ENCODE measurements at places on chromosomes 7 and 10.

GRCh38 chr10:33125522-33126517 is 167.8 kb upstream of the ITGB1 start:
- no peak for DNase-seq

GRCh38 chr7:108252177-108252576 is 122.0 kb upstream of the LAMB4 start:
- DNase-seq, result no peak

GRCh38 chr7:151769188-151769821 is 107.6 kb downstream of the PRKAG2 start:
- no peak for DNase-seq

DNA sequence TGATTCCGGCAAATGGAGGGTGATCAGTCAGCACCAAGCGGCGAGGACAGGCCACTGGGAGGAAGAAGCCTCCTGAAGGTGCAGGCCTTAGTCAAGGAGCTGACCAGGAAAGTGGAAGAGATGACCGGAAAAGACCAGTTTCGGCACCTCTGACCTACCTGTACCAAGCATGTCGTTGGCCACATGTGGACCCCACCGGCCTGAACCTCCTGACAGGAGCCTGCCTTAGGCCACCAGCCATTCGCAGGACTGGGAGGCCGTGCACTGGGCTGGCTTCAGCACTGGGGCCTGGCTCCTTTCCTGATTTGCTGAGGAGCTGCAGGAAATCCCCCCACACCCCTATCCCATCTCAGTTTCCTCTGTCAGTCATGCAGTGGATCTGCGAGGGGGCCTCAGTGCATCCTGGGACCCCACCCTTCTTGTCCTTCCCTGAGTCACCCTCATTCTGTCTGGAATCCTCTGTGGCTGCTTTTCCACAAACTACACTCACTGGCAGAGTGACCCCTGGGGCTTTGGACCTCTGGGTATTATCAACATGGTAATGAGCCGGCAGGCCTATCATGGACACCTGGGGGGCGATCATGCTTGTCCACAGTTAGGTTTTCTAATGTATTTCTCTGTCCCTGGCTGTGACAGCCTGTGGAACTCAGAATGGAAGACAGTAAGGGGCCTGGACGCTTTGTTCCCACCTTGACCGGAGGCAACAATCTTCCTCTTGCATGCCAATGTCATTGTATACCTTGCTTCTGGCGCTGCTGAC is 33.0 kb downstream of the RAMP3 start:
- no peak for DNase-seq

- DNase-seq, result no peak
Observed at GRCh38 chr10:60604342-60604741, 173.9 kb upstream of the CDK1 start.

GRCh38 chr7:69104023-69104422 is 494.3 kb upstream of the AUTS2 start:
- DNase-seq, result no peak

- no peak for DNase-seq
Observed at GRCh38 chr10:98088186-98088971, 46.1 kb upstream of the R3HCC1L start.

GRCh38 chr7:116809636-116810266 is 52.6 kb upstream of the CAPZA2 start:
- DNase-seq, result peak; percentile 51

DNA sequence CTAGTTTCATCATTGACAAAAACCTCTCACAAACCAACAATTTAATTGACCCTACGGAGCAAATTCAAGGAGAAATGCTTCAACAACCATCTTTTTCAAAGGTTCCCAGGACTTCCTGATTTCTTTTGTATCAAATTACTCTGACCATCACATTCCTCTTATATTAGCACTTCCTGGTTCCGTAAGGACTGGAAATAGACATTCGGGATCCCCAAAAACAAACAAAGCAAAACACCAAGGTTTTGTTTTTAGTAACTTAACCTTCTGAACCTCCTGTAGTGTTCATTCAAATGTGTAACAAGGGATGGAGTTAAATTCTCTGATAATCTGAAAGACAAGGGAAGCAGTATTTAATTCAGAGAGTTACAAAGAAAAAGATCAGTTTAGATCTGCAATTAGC is 387.6 kb upstream of the NRP1 start:
- no peak for DNase-seq

- no peak for DNase-seq
Observed at GRCh38 chr10:131049016-131049415, 262.5 kb downstream of the TCERG1L start.

DNA sequence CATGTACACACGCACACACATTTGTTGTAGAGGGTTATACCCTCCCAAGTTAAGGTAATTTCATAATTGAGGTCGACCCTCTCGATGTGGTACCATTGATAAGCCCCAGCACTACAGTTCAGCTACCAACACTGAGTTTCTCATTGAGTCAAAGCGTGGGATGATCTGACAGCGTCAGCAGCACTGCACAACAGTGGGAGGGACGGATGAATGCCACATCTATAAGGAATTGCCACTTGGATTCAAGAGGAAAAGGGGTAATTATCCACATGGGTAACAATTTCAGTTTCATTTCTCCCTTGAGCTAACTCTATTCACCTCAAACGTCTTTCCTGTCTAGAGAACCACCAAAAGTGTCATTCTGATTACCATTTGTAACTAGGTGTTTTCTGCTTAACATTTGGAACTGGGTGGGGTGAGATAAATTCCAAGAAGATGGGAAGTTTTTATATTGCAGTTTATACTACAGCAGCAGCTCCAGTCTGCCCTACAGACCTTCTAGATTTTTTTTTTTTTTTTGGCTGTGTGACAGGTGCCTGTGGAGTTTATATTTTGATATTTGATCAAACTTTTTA is 342.9 kb downstream of the AUTS2 start:
- DNase-seq, result no peak

GRCh38 chr10:3033925-3034324 is 33.4 kb upstream of the PFKP start:
- no peak for DNase-seq

DNA sequence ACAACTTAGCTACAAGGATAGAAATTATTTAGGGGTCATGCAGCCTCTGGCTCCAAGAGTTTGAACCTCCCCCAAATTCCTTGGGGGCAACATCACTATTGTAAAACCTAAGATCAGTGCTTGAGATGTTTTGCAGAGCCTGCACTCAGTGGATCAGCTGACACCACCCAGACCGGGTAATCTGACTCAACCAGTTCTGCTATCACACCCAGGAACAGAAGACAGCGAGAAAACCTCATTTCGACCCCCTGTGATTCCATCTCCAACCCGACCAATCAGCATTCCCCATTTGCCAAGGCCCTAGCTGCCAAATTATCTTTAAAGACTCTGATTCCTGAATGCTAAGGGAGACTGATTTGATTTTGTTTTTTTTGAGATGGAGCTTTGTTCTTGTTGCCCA is 5.2 kb downstream of the TACR2 start:
- no peak for DNase-seq

- no peak for DNase-seq
Observed at GRCh38 chr10:35335133-35336083, 901 bp upstream of the CCNY start.

DNA sequence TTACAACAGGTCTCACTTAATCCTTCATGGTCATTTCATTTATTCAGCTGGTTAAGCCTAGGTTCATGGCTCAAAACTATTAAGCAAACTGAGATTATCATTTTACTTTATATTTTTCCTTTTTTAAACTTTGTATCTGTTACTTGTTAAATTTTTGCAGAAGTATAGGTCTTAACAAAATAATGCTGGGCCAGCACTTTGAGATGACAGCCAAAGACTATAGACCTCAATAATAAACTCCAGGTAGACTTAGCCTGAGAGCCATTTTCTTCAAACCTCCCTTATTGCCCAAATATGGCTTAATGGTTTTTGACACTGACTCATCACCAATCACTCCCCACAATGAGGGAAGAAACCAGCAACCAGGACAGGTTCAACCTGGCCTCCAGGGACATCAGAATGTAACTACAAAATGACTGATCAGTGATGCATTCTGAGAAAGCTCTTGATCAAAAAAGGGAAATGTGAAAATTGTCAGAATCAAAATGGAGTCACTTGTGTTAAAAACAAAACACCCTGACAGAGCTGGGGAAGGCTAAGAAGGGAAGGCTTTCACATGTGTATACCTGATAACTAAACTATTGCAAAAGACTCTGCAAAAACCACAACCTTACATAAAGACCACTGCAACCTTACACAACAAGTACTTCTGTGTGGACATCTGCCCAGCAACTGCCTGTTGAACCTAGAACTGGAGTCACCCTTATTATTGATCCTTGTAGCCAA is 2.1 kb upstream of the CCDC126 start:
- no peak for DNase-seq

DNA sequence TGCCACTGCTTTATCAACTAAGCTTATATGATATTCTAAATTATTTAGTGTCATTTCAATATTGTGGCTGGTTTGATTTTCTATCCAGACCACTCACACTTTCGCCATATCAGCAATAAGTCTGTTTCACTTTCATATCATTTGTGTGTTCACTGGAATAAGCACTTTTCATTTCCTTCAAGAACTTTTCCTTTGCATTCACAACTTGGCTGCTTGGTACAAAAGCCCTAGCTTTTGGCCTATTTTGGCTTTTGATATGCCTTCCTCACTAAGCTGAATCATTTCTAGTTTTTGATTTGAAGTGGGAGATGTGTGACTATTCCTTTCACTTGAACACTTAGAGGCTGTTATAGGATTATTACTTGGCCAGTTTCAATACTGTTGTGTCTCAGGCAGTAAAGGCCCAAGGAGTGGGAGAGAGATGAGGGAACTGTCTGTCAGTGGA is 120.9 kb upstream of the NAMPT start:
- no peak for DNase-seq

DNA sequence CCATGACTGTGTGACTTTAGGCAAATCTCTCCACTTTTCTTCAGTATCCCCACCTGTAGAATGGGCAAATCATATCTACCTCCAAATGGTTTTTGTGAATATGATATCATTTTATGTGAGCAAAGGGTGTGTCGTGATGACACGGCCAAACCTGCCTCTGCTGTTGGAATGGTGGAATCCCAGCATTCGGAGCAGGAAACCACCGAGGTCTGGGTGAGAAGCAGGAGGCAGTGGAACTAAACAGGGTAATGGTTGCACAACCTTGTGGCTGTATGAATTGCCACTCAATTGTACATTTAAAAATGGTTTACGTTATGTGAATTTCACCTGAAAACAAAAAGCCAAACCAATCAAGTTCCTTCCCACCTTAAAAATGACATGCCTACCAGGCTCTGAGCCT is 131.4 kb upstream of the ZMIZ1 start:
- no peak for DNase-seq

- peak; percentile 13 for DNase-seq
Observed at GRCh38 chr7:116499168-116500077, at the start of gene CAV2. CAV2 (plus strand) TSS chr7:116499738; CDS start chr7:116499782, 44 bp downstream.

- no peak for DNase-seq
Observed at GRCh38 chr10:14550471-14550981, 219.8 kb upstream of the FRMD4A start.

DNA sequence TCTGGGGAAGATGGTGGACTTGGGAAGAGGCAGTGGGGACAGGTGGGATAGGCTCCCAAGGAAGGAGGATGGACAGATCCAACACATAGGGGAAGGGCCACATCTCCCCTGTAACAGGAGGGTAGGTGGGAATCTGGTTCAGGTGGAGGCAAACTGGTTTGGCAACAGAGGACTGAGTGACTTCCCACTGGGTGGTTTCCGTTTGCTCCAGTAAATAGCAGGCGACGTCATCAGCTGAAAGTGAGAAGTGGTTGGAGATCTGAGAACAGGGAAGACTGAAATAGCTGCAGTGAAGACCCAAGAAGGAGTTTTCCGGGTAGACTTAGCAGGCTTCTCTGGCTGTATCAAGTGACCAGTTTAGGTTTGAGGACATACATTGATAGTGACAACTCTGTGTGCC is 504.4 kb downstream of the GALNT17 start:
- DNase-seq, result no peak

DNA sequence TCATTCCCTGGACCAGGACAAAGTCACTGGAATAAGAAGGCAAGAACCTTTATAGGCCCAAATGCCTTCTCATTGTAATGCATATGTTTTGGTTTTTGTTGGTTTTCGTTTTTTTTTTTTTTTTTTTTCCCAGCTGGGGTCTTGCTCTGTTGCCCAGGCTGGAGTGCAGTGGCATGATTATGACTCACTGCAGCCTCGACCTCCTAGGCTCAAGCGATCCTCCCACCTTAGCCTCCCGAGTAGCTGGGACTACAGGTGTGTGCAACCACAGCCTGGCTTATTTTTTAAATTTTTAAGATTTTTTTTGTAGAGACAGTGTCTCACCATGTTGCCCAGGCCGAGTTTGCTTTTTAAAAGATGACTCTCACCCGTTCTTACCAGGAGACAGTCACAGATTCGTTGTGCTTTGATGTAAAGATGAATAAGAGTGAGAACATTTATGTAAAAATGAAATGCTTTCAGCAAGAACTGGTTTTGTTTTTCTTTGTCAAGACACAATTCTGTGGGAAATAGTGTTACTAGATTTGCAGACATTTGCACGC is 7.6 kb downstream of the IQCE start:
- DNase-seq, result no peak

DNA sequence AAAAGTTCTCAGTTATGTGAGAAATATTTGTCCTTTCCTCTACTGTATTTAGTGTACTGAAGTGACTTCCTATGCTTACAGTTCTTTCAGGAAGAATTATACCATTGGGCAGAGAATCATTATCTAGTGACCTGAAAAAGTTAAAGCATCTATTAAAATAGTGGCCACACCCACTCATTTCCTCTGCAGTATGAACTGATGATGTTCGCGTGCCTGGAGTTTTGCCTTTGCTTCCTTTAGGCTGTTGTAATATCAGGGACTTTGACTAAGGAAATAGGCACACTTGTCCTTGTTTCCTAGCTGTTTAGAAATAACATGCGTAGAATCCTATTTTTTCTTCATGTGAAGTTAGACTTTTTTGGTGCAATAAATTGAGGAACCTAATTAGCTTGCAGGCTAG is 100.7 kb downstream of the ZMYND11 start:
- DNase-seq, result no peak

DNA sequence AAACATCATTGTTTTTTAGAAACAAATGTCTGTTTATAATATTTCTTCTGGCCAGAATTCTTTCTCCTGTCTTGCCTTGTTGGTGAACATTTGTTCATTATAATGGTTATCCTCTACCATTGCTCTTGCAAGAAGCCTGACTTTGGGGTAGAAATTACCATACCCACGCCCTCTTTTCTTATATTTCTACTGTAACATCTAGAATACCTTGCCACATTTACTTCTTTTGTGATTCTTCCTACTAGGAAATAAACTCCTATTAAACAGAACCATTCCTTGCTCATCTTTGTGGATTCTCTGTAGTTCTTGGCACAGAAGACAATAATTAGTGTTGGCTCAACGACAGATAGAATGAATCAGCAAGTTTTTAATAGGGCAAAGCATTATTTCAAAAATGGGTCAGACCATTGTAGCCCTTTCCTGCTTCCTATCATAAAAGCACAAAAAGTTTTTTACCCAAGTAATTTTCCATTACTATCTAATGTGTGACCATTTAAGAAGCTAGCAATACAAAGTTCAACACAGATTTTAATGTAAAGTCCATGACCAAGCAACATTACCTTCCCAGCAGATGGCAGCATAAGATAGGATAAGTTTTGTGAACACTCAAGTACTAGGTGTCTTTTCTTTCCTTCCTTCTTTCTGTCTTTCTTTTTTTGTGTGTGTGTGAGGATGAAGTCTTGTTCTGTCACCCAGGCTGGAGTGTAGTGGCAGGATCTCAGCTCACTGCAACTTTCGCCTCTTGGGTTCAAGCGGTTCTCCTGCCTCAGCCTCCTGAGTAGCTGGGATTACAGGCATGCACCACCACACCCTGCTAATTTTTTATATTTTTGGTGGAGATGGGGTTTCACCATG is 270.4 kb downstream of the HGF start:
- peak; percentile 10 for DNase-seq

GRCh38 chr10:118723466-118723865 is 31.3 kb downstream of the CACUL1 start:
- DNase-seq, result no peak
